ENCODE measurements at places on chromosomes 1 and 21.

DNA sequence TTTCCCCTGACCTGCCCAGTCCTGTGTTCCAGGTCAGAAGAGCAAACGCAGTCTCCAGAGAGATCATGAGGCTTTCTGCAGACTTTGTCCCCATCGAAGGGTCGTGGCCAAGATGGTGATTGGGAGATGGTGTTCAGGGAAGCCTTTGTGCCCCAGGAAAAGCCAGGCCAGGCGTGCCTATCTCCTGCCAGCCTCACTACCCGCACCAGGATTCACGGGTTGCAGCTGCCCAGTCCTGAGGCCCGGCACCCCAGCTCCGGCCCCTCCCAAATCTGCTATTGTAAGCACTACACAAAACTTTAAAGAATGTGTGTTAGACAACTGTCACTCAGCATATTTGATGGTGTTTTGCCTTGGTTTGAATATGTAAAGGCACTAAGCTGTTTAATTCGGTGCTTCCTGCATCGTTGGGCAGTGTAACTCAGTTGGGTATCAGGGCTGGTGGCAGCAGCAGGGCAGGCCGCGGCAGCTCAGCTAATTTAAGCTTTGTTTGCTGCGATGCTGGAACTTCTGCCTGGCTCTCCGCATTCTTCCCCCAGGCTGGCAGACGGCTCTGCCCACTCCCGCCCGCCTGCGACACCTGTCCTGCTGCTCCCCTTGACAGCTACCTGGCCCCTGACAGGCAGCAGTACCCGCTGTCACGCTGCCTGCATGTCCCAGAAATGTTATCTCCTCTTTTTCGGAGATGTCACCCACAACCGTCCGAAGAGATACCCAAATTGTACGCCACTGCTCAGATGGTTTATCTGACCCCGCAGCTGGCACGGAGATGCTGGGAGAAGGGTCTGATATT, 209.0 kb upstream of the VAMP3 start:
- DNase-seq = peak; percentile 49

- peak; percentile 75 for DNase-seq
Observed at GRCh38 chr1:40877698-40878097, 15.5 kb upstream of the CITED4 start.

GRCh38 chr1:111738436-111739193, 580 bp downstream of the INKA2 start:
- DNase-seq = peak; percentile 77

DNA sequence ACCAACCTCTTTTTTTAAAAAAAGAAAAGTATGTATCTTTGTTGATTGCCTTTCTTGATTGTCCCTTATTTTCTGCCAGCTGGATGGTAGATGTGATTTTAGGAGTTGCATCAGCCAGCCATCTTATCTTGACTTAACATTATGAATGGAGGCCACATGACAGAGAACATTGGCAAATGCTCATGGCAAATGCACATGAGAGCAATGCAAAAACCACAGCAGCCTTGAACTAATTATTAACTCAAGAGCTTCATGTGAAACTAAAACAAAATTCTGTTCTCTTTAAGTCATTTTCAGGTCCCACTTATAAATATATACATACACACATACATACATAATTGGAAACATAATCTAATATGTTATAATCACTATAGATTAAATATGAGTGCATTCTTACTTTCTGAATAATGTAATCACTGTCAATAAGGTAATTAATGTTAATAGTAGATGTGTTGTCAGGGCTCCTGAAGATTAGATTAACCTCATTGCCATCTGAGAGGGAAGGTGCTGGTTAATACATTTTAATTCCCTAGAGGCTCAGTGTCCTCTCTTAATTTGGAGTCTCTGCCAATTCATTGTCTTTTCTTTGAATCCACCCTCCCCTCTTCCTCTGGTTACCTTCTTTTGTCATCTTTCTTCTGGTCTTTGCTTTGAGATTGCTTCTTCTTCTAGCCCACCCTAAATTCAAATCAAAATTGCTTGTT, 962.2 kb downstream of the ADGRL2 start:
- no peak for DNase-seq

GRCh38 chr1:228336308-228337030, 70.2 kb downstream of the TRIM11 start:
- peak; percentile 57 for DNase-seq

GRCh38 chr1:17611991-17612390, 72.5 kb downstream of the ARHGEF10L start:
- DNase-seq = no peak

Measured in activated effector memory CD4-positive, alpha-beta T cell treated with anti-CD3 and anti-CD28 coated beads, Interleukin-2, amount 50 U/mL, for 16 hours (primary cell).